Heart left ventricle (tissue), 16 donors: ENCODE measurements at places on chromosomes 12 and 14. TPM values are rescaled to one million over a fixed set of nuclear protein-coding genes. Genes with fewer than 3 reads are reported as not detected.
A peak's percentile ranks its signal among the peaks of the same experiment; 100 is the strongest.

GRCh38 chr12:128408669-128409068 lies 141.7 kb downstream of the TMEM132C start:
- no peaks in the 10 kb centered on the region for H3K36me3 ChIP-seq
- no peak overlapping the region for H3K4me3 ChIP-seq
- no peak overlapping the region for H3K27ac ChIP-seq
- no peaks in the 10 kb centered on the region for H3K4me1 ChIP-seq
- no peaks in the 10 kb centered on the region for H3K27me3 ChIP-seq

DNA sequence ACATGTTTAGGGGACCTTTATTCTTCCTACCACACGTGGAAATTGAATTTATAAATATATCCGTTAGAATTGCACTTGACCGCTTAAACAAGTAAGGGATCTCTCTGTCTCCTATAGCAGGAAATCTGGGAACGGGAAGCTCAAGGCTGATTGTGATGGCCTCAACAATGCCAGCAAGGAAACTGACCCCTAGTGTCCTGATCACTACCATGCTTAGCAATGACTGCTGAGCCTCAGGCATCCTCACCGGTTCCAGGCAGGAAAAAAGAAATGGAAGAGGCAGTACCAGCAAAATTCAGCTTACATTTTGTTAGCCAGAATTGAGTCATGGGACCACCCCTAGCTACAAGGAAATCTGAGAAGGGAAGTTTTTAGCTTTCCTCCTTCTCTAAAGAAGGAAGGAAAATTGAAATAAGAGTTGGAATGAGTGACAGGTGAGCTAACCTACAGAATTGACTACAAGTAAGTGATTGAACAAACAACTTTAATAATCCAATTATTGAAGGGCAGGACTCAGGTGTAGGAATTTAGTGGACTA lies 43.9 kb upstream of the AMN1 start:
- H3K27me3 ChIP-seq, result no peaks in the 10 kb centered on the region
- no peak for DNase-seq
- H3K4me1 ChIP-seq, result peaks cover 4% of the 10 kb centered on the region
- no peak overlapping the region for H3K27ac ChIP-seq

- H3K36me3 ChIP-seq, result no peaks in the 10 kb centered on the region
- no peak overlapping the region for H3K27ac ChIP-seq
- H3K4me3 ChIP-seq, result no peak overlapping the region
- no peaks in the 10 kb centered on the region for H3K27me3 ChIP-seq
- H3K4me1 ChIP-seq, result peaks cover 13% of the 10 kb centered on the region
Observed at GRCh38 chr12:104012331-104012730, 37.7 kb downstream of the GLT8D2 start.

TAS2R8 gene
- total RNA-seq, result not detected

FBRSL1 gene
- total RNA-seq, result 57.0 TPM

DNA sequence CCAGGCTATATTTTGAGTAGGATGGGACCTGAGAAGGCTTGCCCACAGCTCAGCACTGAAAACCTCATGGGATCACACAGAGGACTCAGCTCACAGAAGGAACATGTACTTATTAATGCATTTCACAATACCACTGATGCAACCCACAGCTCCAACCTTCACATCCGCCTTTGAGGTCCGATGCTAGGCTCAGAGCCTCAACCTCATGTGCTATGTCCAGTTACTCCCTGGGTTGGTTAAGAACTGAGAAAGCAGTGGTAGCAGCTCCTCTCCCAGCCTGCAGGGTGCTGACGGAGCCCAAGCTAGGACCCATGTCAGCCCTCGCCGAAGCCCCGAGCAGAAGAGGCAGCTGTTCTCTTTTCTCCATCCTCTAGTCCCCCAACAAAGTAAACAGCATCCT lies 52.9 kb downstream of the SPTB start:
- H3K36me3 ChIP-seq, result no peaks in the 10 kb centered on the region
- no peak overlapping the region for H3K4me3 ChIP-seq
- no peaks in the 10 kb centered on the region for H3K27me3 ChIP-seq
- no peak for DNase-seq
- H3K27ac ChIP-seq, result peak overlapping the region; percentile 49
- H3K4me1 ChIP-seq, result peaks cover 17% of the 10 kb centered on the region

DNA sequence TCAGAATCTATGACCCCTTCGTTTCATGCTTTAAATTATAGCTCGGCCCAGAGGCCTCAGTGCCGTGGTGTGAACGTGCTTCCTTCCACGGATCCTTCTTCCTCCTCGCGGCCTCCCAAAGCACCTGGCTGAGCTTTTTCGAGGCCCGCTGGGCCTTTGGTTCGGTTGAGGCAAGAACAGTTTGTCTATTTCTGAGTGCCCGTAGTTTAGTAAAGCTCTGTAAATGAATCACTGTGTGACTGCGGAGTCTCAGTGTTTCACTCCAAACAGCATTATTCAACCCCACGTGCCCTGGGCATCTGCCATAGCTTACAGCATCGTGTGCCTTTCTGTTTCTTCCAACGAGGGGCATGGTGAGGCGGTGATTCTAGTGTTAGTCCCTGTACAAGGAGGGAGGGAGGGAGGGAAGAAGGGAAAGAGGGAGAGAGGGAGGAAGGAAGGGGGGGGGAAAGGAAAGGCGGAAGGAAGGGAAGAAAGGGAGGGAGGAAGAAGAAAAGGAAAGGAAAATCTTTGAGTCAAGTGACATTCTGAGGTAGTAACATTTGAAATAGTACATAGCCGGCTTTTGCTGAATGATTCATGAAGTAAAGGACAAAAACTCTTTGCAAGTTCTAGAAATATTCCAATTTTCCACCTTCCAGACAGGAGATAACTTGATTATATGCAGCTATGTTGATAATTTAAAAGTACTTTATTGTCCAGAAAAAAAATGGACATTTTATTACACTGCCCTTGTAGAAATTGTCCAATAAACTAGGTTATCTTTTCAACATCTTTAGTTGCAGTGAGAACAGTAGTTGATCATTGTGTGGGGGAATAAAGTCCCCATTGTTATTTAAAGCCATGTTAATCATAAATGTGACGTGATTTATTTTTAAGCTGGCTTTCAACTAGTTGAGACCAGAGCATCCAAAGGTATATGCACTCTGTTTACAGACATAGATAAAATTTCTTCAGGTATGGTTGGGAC lies 1.2 kb upstream of the TRIM9 start:
- H3K4me3 ChIP-seq, result peak overlapping the region; percentile 72
- H3K36me3 ChIP-seq, result no peaks in the 10 kb centered on the region

BCL2L14 gene
- total RNA-seq, result not detected

CD4 gene
- 4.6 TPM for total RNA-seq

DNA sequence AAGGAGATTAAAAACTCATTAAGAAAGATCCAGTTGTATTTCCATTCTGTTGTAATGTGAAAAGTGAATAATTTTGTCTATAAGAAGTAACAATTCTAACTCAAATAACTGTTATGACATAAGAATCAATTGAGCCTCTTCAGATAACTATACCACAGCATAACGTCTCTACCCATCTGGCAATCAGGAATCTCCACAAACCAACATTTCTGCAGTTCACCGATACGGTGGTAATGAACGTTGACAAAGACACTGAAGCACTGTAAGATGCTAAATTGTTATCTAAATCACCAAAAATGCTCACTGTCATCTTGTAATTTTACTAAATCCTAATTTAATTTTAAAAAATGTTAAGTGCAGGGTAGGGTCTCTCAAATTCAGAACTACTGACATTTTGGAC lies 130.9 kb upstream of the USP15 start:
- no peak overlapping the region for H3K27ac ChIP-seq
- H3K4me1 ChIP-seq, result no peaks in the 10 kb centered on the region

GRCh38 chr12:98883231-98883630 lies 238.1 kb downstream of the APAF1 start:
- DNase-seq, result no peak
- no peaks in the 10 kb centered on the region for H3K27me3 ChIP-seq
- no peaks in the 10 kb centered on the region for H3K36me3 ChIP-seq
- no peak overlapping the region for H3K4me3 ChIP-seq
- H3K4me1 ChIP-seq, result no peaks in the 10 kb centered on the region

GZMB gene
- not detected for total RNA-seq
